ENCODE measurements at places on chromosomes 1 and 21.

DNA sequence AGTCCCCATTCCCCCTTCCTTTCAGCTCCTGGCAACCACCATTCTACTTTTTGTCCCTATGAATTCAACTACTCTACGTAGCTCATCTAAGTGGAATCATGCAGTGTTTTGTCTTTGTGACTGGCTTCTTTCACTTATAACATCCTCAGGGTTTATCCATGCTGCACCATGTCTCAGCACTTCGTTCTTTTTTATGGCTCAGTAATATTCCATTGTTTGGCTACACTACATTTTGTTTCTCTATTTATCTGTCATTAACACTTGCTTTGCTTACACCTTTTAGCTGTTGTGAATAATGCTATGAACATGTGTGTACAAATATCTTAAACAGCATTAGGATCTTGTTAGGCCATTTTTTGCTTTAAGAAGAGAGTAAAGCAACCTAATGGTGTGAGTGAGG lies 1.5 kb upstream of the MRPS14 start:
- no peak for DNase-seq

DNA sequence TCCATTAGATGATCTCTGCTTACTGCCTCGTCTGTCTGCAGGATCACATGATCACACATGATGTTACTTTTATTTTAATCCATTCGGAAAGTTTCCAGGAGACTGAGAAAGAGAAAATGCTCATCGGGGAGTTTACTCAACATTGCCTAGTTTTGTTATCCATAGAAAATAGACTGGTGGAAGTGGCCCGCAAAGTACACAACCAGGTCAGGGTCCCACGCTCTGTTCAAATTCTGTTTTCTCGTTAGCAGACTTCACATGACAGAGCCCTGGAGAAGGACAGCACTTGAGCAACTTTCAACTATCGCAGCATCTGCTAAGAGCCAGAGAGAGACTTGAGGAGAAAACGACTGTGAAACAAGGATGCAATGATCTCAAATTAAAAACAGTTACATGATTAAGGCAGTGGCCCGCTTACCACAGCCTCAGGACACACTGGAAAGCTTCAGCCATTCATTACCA lies 44.2 kb downstream of the ADAMTS1 start:
- DNase-seq, result no peak

- no peak for DNase-seq
Measured at GRCh38 chr1:203577766-203578491, 48.7 kb upstream of the ATP2B4 start.

DNA sequence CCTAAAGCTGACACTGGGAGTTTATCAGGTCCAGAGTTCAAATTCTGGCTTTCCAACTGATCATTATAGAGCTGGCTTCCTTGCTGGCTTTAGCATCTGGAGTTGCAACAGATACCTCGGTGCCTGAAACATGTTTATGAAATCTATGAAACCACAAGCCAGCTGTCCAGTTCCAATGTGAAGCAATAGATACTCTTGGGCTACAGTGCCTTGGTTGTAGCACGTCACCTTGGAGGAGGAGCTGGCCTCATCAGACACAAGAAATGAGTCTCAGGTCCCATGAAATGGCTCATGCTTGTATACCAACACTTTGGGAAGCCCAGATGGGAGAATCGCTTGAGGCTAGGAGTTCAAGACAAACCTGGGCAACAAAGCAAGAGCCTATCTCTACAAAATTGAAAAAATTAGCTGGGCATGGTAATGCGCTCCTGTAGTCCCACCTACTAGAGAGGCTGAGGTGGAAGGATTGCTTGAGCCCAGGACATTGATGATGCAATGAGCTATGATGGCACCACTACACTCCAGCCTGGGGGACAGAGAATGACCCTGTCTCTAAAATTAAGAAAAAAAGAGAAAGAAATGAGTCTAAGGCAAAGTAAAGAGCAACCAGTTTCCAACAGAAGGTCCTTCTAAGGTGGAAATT lies 132.5 kb upstream of the ZNF648 start:
- DNase-seq, result no peak

GRCh38 chr1:70034403-70034802 lies 171.0 kb downstream of the LRRC40 start:
- no peak for DNase-seq

DNA sequence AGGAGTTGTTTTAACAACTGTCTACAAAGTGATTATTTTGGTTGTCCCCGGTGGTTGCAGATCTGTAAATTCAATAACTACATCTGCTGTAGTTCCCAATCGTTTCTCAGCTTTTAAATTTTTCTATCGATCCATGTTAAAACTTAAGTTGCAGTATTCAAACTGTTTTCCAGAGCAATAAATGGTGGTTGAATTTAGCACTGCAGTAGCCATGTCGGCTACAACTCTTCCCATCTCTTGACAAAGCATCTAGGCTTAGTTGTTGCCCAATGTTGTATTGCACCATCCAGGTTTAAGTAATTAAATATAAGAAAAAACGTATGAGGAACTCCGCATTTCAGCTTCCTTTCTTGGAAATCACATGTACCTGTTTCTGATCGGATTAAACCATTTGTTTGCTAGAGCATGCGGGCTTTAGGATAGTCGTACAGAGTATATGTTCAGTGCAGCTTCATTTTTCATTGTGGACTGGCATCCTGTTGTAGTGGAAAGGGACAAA lies 996 bp downstream of the CNIH4 start:
- DNase-seq, result no peak

- DNase-seq, result no peak
Measured at GRCh38 chr1:83828456-83828855, 170.5 kb downstream of the TTLL7 start.

DNA sequence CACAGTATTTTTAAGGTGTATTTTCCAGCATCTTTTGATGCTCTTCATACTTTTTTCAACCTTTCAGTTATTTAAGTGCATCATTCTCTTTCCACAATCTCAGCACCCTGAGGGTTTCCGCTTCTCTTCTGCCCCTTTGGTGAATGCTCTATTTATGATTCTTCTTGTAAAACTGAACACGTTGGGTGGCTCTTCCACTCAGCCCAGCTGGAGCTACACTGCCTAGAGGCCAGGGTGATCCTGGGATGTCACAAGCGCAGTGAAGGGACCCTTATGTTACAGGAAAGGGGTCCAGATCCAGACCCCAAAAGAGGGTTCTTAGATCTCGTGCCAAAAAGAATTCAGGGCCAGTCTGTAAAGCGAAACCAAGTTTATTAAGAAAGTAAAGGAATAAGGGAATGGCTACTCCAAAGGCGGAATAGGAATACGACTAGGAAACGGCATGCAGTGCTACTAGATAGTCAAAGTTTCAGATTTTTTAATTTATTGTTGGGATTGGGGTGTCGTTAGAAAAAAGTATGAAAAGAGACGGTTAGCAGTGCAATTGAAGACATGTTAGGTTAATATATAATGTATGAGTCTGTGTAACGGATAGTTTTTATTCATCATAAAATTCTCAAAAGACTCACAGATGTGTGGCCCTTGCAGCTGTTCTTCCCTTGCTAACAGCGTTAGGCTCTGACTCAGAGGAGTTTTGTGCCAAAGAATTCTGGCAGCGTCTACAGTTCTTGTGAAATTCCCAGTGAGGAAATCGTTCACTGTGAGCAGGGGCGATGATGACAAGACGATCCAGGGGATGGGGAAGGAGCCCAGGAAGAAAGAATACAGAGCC lies 14.4 kb upstream of the ERVH48-1 start:
- DNase-seq, result no peak

DNA sequence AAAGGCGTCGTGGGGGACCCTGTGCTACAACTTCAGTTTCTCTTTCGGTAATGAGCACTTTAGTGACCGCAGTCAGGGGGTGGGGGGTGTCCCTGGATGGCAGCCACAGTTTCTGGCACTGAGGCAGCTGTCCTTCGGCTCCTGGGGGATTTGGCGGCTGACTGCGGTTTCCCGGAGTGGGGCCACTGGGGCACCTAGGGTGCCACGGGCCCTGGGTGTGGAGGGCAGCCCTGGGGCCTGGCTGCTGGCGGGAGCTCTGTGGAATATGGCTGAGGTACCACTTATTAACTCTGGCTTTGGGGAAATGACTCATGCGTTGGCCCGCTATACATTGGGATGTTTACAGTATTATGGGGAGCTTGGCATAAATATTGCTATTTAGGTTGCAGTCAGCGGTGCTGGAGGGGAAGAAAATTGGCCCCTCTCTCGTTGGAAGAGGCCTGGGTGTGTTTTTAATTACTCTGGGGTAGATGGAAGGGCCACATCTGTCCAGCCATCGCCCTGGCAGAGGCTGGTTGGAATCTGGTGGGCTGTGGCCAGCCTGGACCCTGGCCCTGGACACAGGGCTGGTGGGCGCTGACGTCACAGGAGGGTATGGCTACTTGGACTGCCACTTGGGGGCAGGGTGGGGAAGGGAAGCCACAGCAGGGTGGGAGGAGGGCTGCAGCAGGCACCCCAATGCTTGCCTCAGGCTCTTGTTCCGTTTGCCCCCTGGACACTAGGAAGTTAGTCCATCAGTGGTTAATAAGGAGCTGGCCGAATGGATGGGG lies 2.0 kb downstream of the EPHB2 start:
- no peak for DNase-seq

GRCh38 chr1:24551290-24551959 lies 4.5 kb upstream of the NCMAP start:
- DNase-seq, result no peak

DNA sequence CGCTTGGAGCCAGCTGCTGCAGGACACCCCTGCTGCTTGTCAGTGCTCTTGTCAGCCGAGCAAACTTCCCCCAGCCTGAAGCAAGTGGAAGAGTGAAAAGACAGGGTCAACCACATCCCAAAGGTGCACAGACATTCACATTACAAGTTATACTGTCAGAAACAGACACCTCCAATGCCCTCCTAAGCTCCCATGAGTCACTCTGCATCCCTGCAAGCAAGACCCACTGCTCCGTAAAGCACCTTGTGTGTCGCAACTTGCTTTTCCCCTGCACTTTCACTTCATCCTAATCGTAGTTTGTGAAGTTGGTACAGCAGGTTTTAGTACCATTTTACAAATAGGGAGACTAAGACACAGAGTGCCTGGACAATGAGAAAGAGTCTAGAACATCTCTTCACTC lies 51.1 kb downstream of the KCNH1 start:
- no peak for DNase-seq

- no peak for DNase-seq
Measured at GRCh38 chr1:2098839-2099785, 48.9 kb downstream of the PRKCZ start.

DNA sequence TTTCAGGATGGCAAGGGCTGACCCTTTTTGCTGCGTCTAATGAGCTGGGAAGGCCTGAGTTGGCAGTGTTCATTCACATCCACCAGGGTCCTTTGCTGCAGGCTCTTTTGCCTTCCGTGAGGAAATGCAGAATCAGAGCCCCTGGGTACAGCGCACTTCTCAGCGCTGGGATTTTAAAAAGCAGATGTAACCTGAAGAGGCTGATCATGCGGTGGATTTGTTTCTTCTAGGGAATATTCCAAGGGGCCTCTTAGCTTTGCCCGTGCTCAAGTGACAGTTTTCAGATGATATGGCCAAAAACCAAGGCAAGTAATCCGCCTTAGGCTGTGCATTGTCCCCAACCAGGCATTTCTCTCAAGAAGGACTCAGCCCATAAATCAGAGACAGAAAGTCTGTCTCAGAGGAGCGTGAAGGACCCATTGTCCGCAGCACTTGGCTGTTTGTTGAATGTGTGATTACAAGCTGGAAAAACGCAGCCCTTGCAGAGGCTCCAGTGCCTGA lies 237.6 kb downstream of the PTPRC start:
- DNase-seq, result no peak

GRCh38 chr1:232300466-232300865 lies 329.5 kb downstream of the SIPA1L2 start:
- no peak for DNase-seq

DNA sequence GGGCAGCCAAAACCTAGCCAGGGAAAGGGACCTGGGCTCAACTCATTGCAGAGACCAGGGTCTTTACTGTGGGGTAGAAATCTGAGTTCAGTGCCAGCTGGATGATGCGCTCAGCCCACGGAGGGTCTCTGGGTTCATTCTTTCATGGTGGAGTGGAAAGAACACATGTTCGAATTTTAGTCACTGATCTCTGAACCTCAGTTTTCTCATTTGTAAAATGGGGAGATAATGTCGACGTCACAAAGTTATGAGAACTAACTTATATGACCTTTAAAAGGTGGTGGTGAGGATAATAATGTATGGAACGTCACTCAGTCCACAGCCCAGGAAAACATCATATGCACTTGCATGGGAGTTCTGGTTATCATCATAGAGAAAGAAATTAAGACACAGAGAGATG lies 1.2 kb upstream of the TAL1 start:
- DNase-seq, result no peak

GRCh38 chr1:153324912-153325311 lies 12.2 kb upstream of the PGLYRP3 start:
- DNase-seq, result no peak

- no peak for DNase-seq
Measured at GRCh38 chr21:45575304-45575992, 33.2 kb upstream of the SLC19A1 start.

DNA sequence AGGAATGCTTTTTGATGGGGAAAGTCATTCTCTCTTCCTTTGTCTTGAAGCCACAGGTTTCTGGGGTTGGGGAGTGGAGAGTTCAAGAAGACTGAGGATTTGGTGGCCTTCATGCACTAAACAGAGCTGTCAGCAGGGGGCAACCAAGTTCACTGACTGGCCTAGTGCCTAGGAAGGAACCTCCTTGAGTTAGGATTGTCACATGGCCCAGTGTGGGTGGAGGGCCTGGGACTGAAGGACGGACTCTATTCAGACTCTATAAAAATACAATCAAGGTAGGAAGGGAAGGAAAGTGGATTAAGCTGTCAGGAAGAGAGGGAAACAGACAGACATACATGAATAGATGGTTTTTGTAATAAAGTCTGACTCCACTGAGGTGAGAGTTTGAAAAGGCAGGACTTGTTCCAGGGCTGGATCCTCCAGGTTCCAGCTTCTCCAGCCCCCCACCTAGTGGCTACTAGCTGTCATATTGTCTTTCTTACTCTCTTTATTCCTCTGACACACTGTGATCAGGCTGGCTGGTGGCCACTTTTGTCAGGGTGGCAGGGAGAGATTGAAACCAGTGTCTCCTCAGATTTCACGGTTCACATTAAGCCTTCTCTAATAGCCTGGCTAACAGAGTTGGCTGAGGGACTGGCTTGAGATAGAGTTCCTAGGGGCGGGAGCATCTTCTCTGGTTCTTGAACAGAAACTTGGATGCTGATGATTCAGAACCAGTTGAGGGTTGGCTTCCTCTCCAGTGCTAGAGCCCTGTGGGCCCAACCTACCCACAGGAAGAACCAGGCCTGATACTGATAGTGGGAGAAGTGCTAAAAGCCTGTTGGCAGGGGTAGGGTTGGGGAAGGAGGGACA lies 4.1 kb upstream of the SH3BGRL3 start:
- peak; percentile 68 for DNase-seq

GRCh38 chr1:61993331-61993961 lies 201.2 kb upstream of the L1TD1 start:
- DNase-seq, result no peak

GRCh38 chr1:232579958-232580941 lies 49.7 kb downstream of the SIPA1L2 start:
- DNase-seq, result no peak

- no peak for DNase-seq
Measured at GRCh38 chr1:39411526-39412478, 79.6 kb upstream of the BMP8A start.

- DNase-seq, result no peak
Measured at GRCh38 chr1:230270185-230270558, 156.0 kb downstream of the PGBD5 start.

- no peak for DNase-seq
Measured at GRCh38 chr1:41776891-41777441, 141.8 kb downstream of the HIVEP3 start.
